ENCODE measurements at places on chromosomes 13 and 19. TPM values are rescaled to one million over a fixed set of nuclear protein-coding genes. Genes with fewer than 3 reads are reported as not detected.
A peak's percentile ranks its signal among the peaks of the same experiment; 100 is the strongest.

Gene PBX4
- total RNA-seq, result 3.4 TPM

Gene FUT6
- not detected for total RNA-seq

Gene SIGLEC10
- total RNA-seq, result not detected

Gene CGB3
- total RNA-seq, result not detected

Gene CHAF1A
- total RNA-seq, result 146 TPM

DNA sequence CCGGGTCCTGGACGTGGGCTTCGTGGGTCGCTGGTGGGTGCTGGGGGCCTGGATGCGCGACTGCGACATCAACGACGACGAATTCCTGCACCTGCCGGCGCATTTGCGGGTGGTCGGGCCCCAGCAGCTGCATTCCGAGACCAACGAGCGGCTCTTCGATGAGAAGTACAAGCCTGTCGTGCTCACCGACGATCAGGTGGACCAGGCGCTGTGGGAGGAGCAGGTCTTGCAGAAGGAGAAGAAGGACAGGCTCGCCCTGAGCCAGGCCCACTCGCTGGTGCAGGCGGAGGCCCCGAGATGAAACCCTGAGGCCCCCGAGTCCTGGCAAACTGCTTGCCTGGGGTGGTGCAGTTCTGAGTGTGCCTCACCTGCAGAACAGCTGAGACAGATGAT lies 787 bp downstream of the TIMM29 start:
- H3K27me3 ChIP-seq, result no peaks in the 10 kb centered on the region
- peak overlapping the region; percentile 55 for H3K27ac ChIP-seq
- H3K4me1 ChIP-seq, result peaks cover 3% of the 10 kb centered on the region

DNA sequence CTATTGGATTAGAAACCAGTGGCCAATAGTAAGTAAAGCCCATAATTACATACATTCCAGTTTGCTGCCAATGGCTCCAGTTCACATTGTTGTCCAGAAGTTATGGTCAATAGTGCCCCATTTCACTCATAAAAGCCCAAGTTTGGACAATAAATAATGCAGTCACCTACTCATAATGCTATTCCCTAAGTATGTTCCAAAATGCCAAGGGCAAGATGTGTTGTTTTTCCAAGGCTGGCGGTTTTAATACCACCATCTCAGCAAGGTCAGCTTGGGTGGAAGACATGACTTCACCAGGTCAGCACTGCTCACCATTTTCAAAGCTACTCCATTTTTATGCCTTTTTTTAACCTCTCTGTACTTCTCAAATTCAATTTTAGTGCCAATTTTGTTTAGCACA lies 32.7 kb downstream of the KCTD12 start:
- H3K4me1 ChIP-seq, result no peaks in the 10 kb centered on the region
- no peak for DNase-seq
- H3K4me3 ChIP-seq, result no peak overlapping the region
- H3K27ac ChIP-seq, result no peak overlapping the region
- no peaks in the 10 kb centered on the region for H3K27me3 ChIP-seq

DNA sequence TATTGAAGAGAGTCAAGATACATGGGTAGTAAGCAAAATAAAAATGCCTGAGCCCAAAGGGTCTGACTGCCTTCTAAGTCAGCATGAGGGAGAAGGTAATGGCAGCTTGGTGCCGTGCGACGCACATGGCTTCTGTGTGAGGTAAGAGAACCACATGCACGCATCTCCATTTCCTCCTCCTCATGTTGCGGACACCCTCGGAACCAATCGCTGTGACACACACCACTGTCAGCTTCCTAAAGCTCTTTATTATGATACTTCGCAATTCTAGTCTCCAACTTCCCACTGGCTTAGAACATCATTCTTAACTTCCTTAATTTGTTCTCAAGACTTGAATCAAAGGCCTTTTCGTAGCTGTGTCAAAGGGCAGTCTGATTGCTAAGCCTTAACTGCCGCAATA lies 170.1 kb downstream of the OXGR1 start:
- H3K4me3 ChIP-seq, result no peak overlapping the region
- no peaks in the 10 kb centered on the region for H3K27me3 ChIP-seq
- no peaks in the 10 kb centered on the region for H3K4me1 ChIP-seq
- DNase-seq, result no peak

GRCh38 chr13:79445968-79446645 lies 34.8 kb upstream of the NDFIP2 start:
- no peaks in the 10 kb centered on the region for H3K27me3 ChIP-seq
- no peak for DNase-seq
- H3K4me1 ChIP-seq, result no peaks in the 10 kb centered on the region

GRCh38 chr13:112635323-112635722 lies 47.4 kb upstream of the TUBGCP3 start:
- no peaks in the 10 kb centered on the region for H3K36me3 ChIP-seq
- peaks cover 12% of the 10 kb centered on the region for H3K4me1 ChIP-seq
- peaks cover 3% of the 10 kb centered on the region for H3K27me3 ChIP-seq
- H3K27ac ChIP-seq, result no peak overlapping the region

DNA sequence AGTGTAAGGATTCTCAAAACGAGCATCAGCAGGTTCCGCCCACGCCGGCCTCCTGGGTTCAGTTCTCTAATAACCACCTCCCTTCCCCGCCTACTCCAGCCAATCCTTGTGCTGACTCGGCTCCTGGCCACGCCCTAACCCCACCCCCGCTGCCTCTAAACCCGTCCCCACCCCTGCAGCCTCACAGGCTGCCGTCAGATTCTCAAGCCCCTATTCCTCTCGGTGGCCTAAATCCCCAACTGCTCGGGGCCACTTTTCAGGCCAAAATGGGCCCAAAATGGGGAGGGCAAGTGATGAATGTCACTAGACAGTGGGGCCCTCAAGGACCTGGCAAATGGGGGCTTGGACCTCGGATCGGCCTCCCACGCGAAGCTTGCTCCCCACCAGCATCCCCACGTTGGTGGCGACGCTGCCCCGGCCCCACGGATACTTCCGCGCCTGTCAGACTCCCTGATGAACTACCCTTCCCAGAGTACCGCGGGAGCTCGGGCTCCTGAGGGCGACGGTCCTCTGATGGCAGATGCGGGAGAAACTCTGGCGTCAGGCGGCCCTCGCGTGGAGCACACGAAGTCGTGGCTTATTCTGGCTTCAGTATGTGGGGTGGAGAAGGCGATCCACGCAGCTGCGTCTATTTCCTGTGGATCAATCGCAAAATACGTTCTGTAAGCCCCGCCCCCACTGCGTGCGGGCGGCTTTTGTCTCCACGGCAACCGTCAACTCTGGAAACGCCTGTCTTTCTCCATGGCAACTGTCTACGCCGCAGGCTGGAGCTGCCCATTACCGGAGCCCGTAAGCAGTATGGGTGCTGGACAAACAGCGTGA lies 24.8 kb downstream of the ZNF473 start:
- no peaks in the 10 kb centered on the region for H3K27me3 ChIP-seq
- no peaks in the 10 kb centered on the region for H3K4me1 ChIP-seq
- DNase-seq, result peak; percentile 63
- peaks cover 26% of the 10 kb centered on the region for H3K36me3 ChIP-seq
- H3K27ac ChIP-seq, result no peak overlapping the region

GRCh38 chr19:49838885-49839588 lies 11.9 kb upstream of the PTOV1 start:
- no peak overlapping the region for H3K4me3 ChIP-seq
- no peaks in the 10 kb centered on the region for H3K27me3 ChIP-seq
- H3K36me3 ChIP-seq, result peaks cover 27% of the 10 kb centered on the region

GRCh38 chr13:113607056-113607888 lies 22.7 kb downstream of the TFDP1 start:
- no peaks in the 10 kb centered on the region for H3K4me1 ChIP-seq
- H3K27me3 ChIP-seq, result no peaks in the 10 kb centered on the region
- no peak overlapping the region for H3K4me3 ChIP-seq

DNA sequence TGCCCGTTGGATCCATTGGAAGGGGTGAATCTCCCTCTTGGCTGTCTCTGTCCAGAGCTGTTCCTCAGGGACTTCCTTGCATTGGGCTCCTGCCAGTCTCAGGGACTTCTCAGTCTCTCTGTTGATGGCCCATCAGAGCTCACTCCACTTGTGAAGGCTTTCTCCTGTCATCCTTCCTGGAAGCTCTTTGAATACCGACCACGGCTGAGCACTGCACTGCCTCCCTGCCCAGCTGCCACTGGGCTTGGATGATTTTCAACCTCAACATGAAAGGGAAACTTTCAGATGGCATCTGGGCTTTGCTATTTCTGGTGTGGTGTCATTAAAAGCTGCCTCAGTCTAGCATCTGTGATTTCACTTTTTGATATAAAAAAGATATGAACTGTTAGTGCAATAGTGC lies 66.1 kb upstream of the ANKRD10 start:
- H3K4me1 ChIP-seq, result no peaks in the 10 kb centered on the region
- no peak for DNase-seq
- no peaks in the 10 kb centered on the region for H3K36me3 ChIP-seq
- H3K27me3 ChIP-seq, result no peaks in the 10 kb centered on the region
- no peak overlapping the region for H3K4me3 ChIP-seq

- no peaks in the 10 kb centered on the region for H3K4me1 ChIP-seq
- H3K4me3 ChIP-seq, result no peak overlapping the region
- DNase-seq, result no peak
- no peaks in the 10 kb centered on the region for H3K36me3 ChIP-seq
Measured at GRCh38 chr13:87535911-87536310, 135.3 kb upstream of the SLITRK5 start.

DNA sequence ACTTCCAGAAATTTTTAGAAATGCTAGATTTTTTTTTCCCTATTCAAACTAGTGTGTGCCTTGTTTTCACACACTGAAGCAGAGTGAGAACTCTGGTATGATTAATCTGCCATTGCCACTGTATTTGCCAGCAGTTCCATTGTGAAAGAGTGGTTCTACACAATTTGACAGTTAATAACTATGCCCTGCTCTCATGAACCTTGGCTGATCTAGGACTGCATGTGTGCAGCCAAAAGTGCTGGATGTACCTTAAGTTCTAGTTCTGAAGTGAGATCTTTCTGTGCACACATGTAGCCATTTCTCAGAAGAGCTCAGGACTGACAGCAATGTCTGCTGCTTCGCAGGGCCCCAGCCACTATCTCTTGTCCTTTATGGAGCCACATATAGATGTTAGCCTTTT lies 328.2 kb upstream of the SPRY2 start:
- H3K4me3 ChIP-seq, result no peak overlapping the region
- H3K4me1 ChIP-seq, result no peaks in the 10 kb centered on the region
- no peak for DNase-seq
- no peaks in the 10 kb centered on the region for H3K36me3 ChIP-seq
- no peaks in the 10 kb centered on the region for H3K27me3 ChIP-seq

- no peak overlapping the region for H3K4me3 ChIP-seq
- H3K27ac ChIP-seq, result no peak overlapping the region
- no peaks in the 10 kb centered on the region for H3K36me3 ChIP-seq
- peaks cover 3% of the 10 kb centered on the region for H3K4me1 ChIP-seq
- no peak for DNase-seq
- no peaks in the 10 kb centered on the region for H3K27me3 ChIP-seq
Measured at GRCh38 chr19:17553256-17553655, 2.2 kb upstream of the COLGALT1 start.
